ENCODE measurements at places on chromosomes 16 and 17.

GRCh38 chr16:71746442-71747046, 22.0 kb upstream of the PHLPP2 start:
- peak; percentile 8 for DNase-seq

DNA sequence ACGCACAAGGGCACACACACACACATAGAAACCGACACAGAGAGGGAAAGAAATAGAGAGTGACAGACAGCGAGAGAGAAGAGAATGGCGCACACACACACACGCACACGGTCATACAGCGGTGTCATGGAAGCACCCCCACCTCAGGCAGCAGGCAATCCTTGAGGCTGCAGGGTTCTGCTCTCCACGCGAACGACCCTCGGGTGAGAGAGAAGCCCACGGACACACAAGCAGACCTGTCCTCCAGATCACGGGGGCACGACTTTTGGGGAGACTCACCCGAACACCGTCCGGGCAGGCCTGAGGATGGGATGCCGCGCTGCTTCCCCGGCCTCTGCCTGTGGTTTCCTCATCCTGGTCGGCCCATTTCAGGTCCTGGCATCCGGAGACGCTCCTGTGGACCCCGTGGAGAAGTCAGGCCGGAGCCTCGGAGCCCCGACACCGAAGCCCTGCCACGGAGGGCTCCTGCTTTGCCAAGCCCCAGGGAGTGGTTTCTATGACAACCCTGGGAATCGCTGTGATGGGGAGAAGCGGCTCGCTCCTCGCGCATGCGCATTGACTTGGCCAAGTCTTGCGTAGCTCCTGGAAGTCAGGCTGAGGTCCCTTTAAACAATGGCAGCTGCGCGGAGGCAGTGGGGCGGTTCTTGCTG, 118.2 kb upstream of the KCNJ18 start:
- no peak for DNase-seq

DNA sequence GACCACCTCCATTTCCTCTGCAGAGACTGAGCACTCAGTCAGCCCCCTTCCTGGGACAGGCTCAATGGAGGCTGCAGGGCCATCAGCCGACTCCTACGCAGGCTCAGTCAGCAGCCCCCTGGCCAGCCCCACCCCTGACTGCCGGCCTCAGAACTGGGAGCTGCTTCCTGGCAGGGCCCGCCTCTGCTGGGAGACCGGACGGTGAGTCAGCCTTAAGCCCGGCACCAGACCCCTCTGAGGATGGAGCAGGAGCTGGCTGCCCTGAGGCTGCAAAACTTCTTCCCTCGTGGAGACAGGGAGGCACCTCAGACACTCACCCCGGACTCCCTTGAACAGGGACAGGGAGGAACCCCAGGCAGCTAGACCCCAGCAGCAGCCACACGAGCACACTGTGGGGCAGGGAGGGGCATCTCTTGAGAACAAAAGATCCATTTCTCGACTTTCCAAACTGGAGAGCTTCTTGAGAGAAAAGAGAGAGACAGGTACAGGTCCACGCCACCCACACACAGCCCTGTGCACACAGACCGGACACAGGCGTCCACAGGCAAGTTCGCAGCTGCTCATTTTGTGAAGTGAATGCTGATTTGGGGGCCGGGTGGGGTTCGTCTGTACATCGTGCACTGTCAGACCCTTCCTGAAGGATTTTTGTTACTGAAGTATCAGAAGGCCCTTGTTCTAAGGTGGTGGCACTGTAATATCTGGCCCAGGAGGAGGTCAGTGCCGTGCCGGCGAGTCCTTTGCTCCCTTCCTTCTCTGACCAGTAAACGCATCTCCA, 1.3 kb upstream of the TUBB3 start:
- no peak for DNase-seq

- DNase-seq, result no peak
These were observed 56.4 kb upstream of the AKTIP start for GRCh38 chr16:53559270-53559951.

- no peak for DNase-seq
These were observed 11.2 kb downstream of the METRNL start for GRCh38 chr17:83090444-83091256.

GRCh38 chr17:43453331-43453812, 30.4 kb upstream of the DHX8 start:
- DNase-seq, result no peak

All from effector memory CD8-positive, alpha-beta T cell (primary cell).